ENCODE measurements at places on chromosomes 5 and 9.

DNA sequence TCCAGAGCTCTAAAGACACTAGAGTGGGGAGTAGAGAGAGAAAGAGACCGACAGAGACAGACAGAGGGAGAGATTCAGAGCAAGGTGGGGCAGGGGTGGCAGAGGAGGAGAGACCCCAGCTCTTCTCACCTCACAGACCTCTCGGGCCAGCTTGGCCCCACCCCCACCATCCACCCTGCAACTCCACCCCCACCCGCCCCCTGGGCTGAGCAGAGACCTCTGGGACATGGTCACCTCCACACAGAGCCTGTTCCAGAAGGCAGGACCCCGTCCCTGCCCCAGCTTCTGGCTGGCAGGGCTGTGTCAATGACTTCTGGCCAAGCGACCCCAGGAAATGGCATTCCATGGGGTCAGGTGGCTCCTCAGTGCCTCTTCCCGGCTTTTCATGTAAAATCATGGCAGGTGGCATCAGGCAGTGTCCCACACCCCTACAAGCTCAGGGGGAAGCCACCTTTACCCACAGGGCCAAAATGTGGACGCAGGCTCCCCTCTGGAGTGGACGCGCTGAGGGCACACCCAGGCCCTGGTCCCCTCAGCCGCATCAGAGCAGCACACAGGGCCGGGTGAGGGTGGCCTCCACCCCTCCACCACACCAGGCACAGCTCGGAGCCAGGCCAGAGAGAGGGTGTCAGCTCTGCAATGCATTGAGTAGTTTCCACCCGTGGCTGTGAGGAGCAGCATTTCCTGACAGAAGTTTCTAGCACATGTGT is 131.2 kb upstream of the LPCAT1 start:
- DNase-seq: no peak

- peak; percentile 75 for DNase-seq
Observed at GRCh38 chr5:53333160-53333559, 147.3 kb upstream of the FST start.

DNA sequence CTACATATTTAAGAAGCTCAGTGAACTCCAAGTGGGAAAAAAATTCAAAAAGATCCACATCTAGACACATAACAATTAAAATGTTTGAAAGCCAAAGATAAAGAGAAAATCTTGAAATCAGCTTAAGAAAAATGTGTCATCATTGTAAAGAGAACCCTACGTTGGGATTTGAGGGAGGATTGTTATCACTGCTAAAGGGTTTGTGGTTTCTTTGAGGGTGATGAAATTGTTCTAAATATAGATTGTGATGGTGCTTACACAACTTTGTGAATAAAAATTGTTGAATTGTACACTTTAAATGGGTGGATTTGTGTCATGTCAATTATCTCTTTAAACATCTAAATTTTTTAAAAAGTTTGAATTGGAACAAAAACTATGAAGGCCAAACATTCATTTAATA is 92.2 kb upstream of the ADAMTS19 start:
- DNase-seq: peak; percentile 37

DNA sequence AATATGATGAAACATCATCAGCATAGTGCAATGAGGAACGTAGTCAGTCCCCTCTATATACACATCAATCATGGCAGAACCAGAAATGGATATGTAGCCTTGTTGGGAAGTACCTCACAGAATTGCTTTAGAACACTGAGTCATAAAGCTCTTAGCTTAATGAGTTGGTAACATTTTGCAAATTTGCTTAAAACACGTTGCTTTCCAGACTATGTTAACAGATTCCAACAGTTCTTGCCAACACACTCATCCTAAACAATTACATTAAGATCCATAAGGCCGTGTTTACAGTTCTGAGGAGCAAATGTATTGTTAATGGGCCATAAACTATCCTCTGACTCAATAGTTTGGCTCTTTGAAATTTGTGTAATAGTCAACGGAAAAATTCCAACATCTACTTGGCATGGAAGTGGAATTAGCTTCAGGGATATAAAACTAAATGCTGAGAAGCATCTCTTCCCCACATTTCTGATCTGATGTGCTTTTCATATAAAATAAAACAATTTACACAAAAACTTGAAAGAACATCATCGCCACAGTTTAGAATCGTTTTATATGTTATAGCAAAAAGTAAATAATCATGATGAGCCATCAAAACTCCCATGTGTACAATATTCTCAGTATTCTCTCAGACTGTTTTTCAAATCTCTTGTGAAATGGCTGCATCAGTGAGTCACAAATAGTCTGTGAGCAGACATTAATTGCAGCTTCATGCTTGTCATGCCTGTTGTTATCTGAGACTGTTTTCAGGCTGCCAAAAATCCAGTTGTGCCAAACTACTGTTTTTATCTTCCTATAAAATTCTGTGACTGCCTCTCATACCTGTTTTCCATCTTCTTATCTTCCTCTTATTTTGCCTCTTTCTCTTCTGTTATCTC is 291.9 kb downstream of the COX7C start:
- peak; percentile 95 for DNase-seq

DNA sequence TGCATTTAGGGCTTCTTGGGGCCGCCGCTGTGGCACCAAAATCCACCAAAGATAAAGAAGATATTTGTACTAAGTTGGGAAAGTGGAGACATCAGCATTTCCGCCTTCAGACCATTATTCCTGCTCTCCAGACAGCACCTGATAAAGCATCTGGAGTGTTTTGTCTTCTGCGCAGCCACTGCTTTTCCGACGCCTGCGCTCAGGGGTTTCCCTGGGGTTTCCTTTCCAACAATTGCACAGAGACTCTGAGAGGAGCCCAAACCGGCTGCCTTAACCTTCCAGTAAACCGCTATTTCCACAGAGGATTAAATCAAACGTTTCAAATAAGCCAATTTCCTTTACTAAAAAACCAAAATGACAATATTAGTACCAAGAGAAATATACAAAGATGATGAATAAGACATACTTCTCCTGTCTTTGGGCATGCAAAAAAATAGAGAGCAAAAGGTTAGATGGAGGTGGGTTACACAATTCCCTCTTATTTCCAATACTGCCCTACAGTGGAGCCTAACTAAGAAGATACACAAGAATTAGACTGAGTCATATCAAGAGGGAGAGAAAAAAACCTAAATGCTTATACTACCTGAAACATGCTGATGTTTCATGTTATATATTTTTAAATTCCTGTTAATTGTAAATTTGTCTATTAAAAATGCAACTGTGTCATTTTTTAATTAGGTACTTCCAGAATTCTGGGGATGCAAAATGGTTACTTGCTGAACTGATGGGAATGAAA is 98.4 kb downstream of the MAPKAP1 start:
- no peak for DNase-seq

All from fibroblast of skin of abdomen (primary cell).